ENCODE measurements at places on chromosomes 6 and 20.
A peak's percentile ranks its signal among the peaks of the same experiment; 100 is the strongest.

- DNase-seq = no peak
These were observed 30.6 kb downstream of the MTHFD1L start for GRCh38 chr6:150895928-150896632.

DNA sequence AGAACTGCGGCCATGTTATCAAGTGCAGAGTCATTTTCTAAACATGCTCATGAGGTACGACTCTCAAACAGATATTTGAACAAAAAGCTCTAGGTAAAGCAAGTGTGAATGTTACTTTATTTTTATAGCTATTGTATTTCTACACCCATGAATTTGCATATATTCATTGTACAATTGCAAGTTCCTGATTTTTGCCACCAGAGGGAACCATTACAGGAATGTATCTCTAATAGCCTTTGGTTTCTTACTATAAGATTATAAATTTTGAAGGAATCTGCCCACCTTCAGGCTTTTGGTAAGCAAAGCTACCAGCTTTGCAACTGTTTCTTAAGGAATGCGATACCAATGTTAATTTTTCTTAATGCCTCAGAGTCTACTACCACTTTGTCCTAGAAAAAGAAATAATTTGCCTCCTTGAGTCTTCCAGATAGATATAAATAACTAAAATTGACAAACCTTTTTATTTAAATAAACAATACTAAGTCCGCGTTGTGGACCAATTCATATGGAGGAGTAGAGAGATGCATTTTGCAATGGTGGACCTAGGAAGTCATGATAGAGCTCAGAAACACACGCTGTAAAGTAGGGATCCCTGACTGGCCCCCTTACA lies 125.4 kb upstream of the SAMD5 start:
- no peak for DNase-seq

GRCh38 chr6:46773201-46773855 lies 19.9 kb upstream of the MEP1A start:
- no peak for DNase-seq

DNA sequence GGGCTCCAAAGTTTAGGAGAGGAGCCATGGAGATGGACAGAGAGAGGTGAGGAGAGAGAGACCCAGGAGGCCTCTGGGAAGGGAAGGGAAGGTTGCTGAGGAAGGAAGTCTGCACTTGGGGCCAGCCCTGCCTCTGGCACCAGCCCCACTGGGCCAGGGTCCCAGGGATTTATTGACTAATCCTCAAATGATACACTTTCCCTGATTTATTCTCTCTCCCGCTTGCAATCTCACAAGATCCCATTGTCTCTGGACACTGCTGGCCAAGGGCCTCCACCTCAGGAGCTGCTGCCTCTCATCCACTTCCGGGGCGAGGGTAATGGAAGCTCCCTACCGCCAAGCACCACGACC lies 43.6 kb upstream of the FOXP4 start:
- DNase-seq = no peak

- no peak for DNase-seq
These were observed 46.1 kb downstream of the HLA-F start for GRCh38 chr6:29769336-29769735.

GRCh38 chr6:157242791-157243190 lies 80.5 kb downstream of the TMEM242 start:
- DNase-seq = no peak

GRCh38 chr6:16741112-16742016 lies 19.9 kb downstream of the ATXN1 start:
- DNase-seq = no peak

- no peak for DNase-seq
These were observed 63.8 kb upstream of the UST start for GRCh38 chr6:148682990-148683389.

GRCh38 chr20:22680031-22680740 lies 95.8 kb upstream of the FOXA2 start:
- DNase-seq = no peak

GRCh38 chr6:56370561-56371211 lies 123.3 kb upstream of the COL21A1 start:
- DNase-seq = peak; percentile 18

DNA sequence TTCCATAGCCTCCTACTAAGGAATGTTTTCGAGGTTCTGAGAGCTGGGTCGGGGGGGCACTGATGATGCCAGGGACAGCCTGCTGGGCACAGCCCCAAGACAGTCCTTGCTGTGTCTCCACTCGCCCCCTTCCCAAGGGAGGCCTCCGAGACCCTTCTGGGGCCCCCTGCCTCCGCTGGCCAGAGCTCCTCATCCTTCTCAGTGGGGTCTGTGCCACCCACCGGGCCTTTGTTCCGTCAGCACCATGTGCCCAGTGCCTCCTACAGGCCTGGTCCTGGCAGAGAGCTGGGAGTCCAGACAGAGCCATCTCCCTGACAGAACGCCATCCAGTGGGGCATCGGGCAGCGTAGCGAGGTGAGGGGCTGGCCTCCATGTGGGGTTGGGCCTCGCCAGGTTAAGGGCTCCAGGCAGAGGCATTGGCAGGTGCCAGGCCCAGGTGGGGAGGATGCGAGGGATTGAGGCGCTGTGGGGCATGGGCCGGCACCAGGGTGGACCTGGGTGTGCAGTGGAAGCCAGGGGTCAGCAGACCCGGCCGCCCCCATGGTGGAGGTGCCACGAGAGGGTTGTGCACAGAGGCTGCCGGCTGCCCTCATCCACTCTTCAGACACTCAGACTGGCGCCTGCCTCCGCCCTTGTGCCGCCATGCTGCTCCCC lies 13.3 kb downstream of the RBM38 start:
- DNase-seq = no peak

DNA sequence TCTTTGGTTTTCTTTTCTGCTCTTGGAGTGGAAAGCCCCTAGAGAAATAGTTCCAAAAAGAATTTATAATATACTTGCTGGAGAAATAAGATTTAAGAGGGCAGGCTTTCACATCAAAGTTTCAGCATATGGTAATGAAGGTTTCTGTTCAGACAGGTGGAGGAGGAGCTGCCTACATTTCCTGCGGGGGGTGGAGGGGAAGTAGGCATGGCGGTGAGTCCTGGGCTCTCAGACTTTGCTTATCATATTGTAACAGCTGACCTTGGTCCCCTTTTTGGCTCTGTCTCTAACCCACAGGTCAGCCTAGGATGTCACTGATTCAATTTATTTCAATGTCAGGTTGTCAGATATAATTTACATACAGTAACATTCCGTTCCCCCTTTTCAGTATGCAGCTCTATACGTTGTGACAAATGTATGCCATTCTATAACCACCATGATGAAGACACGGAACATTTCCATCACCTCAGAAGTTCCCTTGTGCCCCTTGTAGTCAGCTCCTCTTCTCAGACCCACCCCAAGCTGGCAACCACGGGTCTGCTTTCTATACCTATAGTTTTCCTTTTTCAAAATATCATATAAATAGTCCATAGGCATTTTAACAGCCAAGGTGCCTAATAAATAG lies 77.6 kb upstream of the GGTLC1 start:
- DNase-seq = no peak

DNA sequence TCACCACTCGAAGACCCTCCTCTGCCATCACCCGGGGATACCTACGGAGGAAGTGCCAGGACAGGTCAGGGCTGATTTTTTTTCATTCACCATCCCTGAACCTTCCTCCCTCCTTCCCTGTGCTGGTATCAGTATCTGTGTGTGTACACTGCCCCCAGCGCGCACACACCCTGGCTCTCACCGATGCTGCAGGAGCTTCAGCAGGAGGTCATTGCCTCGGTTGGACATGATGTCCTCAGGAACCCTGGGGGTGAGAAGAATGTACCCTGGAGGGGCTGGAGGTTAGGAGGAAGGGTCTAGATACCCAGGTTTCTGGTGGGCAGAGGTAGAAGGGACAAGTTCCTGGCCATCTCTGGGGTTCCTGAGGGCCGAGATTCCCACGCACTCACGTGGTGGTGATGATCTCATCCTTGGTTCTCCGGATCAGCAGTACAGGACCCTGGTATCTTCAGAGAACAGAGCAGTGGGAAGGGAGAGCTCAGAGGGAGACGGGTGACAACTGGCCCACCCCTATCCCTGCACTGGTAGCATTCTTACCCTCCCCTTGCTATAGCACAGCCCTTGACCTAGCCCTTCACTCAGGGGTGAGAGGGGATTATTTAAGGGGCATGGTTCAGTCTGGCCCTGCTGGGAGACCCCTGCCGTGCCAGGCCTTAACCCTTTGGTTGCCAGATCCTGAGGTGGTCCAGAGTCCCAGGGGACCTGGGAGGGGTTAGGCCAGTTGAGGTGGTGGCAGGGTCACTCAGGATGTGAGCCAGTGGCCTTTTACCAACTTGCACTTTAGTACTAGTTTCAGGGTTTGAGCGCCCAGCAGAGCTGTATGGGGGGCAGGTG lies 7.2 kb upstream of the LY6G5C start:
- DNase-seq = no peak

DNA sequence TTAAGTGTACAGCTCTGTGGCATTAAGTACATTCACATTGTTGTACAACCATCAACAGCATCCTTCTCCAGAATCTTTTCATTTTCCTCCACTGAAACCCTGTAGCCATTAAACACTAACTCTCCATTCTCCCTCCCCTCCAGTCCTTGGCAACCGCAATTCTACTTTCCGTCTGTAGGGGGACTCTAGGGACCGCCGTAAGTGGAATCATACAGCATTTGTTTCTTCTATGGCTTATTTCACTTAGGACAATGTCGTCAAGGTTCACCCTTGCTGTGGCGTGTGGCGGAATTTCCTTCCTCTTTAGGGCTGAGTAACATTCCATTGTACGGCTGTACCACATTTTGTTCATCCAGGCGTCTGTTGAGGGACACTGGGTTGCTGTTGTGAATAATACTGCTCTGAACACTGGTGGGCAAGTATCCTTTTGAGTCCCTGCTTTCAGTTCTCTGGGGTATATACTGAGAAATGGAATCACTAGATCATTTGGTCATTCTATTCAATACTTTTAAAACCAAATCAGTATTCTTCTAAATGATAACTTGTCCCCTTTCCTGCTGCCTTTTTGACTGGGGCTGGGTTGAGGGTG lies 50.7 kb downstream of the PPP1R3G start:
- DNase-seq = peak; percentile 40

Data from GM10248 (cell line).